Activated CD4-positive, alpha-beta T cell treated with anti-CD3 and anti-CD28 coated beads, Interleukin-2, amount 50 U/mL, for 4 hours (primary cell): ENCODE measurements at places on chromosomes 6 and 20.

DNA sequence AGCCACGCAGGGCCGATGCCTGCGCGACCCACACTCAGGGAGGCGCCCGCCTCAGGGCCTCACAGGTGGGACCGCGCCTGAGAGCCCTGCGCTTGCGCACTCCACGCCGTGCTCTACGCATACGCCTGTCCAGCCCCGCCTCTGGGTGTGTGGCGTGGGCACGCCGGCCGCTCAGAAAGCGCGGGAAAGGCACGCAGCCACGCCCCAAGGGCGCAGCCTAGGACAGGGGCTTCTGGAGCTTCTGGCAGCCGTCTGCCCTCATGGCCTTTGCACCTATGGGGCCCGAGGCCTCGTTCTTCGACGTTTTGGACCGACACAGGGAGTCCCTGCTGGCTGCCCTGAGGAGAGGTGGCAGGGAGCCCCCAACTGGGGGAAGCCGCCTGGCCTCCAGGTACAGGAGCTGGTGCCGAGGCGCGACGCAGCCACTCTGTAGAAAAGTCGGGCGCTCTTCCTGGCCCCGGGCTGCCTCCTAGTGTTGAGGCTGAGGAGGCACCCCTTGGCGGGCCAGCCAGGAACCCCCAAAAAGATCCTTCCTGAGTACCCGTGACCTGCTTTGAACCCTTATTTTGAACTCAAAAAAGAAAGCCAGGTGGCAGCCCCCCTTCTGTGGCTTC lies at the start of gene SPO11:
Gene SPO11 (plus strand): TSS at position 196 of the 614 bp plus-strand sequence. CDS start 65 bp downstream, at position 261.
- no peak for DNase-seq

- no peak for DNase-seq
Measured at GRCh38 chr6:140011537-140011936, 637.1 kb upstream of the CITED2 start.

GRCh38 chr6:63630466-63630865 lies 5.1 kb upstream of the PHF3 start:
- no peak for DNase-seq

DNA sequence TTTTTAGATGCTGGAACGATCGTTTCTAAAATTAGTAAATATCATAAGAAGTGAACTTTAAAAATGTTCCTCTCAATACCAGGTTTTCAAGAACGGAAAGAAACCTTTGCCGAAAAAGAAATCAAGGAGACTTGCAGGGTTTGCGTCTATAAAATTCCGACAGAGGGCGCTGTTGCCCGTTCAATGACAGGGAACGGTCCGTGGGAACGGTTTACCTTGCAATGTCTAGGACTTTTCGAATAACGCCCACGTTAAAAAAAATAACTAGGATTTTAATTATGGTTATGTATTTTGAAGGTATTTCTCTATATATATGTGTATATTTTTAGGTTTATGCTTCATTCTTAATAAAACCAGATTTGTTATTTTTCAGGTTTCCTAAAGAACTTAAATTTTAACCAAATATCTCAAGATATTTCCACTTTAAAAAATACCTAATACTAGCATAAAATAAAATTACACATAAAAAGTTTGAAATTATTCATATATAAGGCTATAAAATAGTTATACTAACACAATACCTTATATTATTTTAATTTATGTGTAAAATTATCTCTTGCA lies 2.5 kb upstream of the TFAP2B start:
- peak; percentile 6 for DNase-seq

DNA sequence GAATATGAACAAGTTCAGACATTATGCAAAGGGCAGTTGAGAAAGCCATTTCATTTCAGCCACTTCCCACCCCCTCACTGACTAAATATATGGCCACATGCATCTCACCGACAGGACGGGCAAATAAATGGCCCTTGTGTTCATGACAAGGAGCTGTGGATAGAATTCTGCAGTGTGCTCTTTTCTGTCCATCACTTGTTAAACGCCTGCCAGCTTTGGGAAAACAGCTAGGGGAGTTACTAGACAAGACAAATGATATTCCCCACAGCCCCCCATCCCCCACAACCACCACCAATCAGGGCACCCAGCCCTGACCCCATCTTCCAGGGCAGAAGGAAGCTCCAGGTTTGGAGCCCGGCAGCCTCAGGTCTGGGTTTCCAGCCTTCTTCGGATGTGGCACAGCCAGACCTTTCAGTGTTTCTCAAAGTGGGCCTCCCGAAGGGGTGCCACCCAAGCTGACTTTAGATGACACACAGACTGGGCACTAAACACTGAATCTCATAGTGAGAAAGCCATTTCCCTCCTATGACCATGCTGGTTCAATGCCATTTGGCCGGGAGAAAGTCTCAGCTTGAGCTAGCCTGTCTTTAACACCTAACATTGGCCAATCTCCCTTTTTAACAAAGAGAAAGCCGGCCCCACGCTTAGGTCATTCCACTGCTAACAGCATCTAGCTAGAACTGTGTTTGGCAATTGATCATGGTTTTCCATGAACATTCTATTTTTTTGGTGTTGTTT lies 4.0 kb upstream of the RIPOR3 start:
- DNase-seq: no peak

DNA sequence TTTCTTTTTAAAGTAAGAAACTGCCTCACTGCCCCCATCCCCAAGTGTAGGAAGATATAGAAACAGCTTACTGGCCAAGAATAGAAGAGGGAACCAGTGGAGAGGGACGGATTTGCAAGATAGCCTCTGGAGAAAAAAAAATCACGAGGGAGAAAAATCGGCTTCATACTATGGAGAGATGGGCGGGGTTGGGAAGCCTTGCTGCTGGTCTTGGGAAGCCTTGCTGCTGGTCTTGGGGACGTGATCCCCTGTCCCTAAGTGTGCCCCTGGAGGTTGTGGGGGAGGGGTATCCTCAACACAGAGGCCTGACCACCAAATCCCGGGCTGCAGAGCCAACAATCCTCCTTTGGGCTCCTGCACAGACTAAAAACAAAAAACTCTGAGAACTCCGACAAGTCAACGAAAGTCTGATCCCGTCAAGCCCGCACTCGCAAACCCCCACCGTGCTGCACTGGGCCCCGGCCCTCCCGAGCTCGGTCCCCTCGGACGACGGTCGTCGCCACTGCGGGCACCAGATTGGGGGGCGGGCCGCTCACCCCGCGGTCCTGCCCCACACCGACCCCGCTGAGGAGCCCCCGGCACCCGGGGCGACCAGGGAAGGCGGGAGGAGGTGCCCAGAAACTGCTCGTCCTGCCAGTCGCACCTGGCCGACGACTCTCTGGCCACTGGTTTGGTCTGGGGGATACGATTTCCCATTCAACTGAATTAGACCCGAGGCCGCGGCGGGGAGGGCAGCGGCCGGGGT lies 750 bp downstream of the MAP7 start:
- no peak for DNase-seq

- DNase-seq: no peak
Measured at GRCh38 chr20:37357481-37358365, 11.8 kb downstream of the SRC start.
